ENCODE measurements at places on chromosomes 13 and 19. TPM values are rescaled to one million over a fixed set of nuclear protein-coding genes. Genes with fewer than 3 reads are reported as not detected.

The ZNF284 gene
- 1.8 TPM for total RNA-seq

The SYCN gene
- total RNA-seq = not detected

The B3GNT3 gene
- total RNA-seq = not detected

The TMEM150B gene
- total RNA-seq = not detected

The METTL21C gene
- total RNA-seq = not detected

The PNMA8A gene
- 2.5 TPM for total RNA-seq

The SMIM24 gene
- not detected for total RNA-seq

The JSRP1 gene
- total RNA-seq = not detected
